Foreskin fibroblast (primary cell): ENCODE measurements at places on chromosomes 6 and 20.

DNA sequence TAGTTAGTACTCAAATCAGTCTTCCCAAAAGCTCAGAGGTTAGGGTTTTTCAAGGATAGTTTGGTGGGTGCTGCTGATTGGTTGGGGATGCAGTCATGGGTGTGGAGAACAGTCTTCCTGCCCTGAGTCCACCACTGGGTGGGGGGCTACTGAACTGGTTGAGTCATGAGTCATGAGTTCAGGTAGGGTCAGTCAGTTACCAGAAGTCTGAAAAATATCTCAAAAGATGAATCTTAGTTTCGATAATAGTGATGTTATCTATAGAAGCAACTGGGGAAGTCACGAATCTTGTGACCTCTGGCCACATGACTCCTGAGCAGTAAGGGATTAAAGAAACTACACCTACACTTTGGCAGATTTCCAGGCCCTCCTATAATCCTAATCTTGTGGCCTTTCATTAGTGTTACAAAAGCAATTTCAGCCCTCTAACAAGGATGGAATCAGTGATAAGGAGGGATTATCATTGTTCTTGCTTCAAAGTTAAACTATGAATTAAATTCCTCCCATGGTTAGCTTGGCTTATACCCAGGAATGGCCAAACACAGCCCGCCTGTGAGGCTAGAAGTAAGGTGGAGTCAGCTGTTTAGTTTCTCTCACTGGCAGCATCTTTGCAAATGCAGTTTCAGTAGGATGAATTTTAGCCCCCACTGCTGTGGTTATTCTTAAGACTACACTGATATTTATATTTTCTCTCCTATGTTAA is 33.3 kb upstream of the NKAIN2 start:
- no peak for DNase-seq

- no peak for DNase-seq
These were observed 183.5 kb upstream of the OLIG3 start for GRCh38 chr6:137677709-137678108.

DNA sequence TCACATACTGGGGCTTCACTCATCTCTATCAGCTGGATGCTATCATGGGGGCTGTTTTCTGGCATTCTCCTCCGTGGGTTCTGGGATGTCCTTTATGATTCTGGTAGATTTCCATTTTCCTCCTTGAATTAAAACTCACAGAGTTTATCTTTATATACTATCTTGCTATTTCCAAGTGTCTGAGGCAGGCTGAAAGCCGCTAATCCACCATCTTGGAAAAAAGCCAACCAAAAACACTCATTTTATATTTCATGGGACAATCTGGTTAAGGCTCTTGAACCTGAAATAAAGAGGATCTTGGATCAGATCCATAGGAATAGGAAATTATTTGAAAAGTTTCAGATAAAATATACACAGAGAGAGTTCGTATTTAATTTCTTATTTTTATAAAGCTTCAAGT is 86.0 kb downstream of the AFG1L start:
- DNase-seq = no peak

- DNase-seq = no peak
These were observed 17.3 kb upstream of the IBTK start for GRCh38 chr6:82264824-82265223.

GRCh38 chr20:45621593-45621992 is 7.9 kb upstream of the WFDC10A start:
- no peak for DNase-seq
